ENCODE measurements at places on chromosomes 16 and 17. TPM values are rescaled to one million over a fixed set of nuclear protein-coding genes. Genes with fewer than 3 reads are reported as not detected.

The MEIOB gene
- total RNA-seq = not detected

The PRAC2 gene
- total RNA-seq = not detected

The MKS1 gene
- total RNA-seq = 16.1 TPM

The MPP2 gene
- total RNA-seq = 14.2 TPM

The MYO15B gene
- total RNA-seq = 15.9 TPM

The ADAMTS18 gene
- total RNA-seq = 0.31 TPM

The PIPOX gene
- 4.1 TPM for total RNA-seq

The GALK1 gene
- total RNA-seq = 11.4 TPM

The TBC1D3E gene
- total RNA-seq = not detected

The GPR139 gene
- total RNA-seq = 1.4 TPM

Data from occipital lobe (tissue), 3 donors.